ENCODE measurements at places on chromosomes 11 and 22.
A peak's percentile ranks its signal among the peaks of the same experiment; 100 is the strongest.

DNA sequence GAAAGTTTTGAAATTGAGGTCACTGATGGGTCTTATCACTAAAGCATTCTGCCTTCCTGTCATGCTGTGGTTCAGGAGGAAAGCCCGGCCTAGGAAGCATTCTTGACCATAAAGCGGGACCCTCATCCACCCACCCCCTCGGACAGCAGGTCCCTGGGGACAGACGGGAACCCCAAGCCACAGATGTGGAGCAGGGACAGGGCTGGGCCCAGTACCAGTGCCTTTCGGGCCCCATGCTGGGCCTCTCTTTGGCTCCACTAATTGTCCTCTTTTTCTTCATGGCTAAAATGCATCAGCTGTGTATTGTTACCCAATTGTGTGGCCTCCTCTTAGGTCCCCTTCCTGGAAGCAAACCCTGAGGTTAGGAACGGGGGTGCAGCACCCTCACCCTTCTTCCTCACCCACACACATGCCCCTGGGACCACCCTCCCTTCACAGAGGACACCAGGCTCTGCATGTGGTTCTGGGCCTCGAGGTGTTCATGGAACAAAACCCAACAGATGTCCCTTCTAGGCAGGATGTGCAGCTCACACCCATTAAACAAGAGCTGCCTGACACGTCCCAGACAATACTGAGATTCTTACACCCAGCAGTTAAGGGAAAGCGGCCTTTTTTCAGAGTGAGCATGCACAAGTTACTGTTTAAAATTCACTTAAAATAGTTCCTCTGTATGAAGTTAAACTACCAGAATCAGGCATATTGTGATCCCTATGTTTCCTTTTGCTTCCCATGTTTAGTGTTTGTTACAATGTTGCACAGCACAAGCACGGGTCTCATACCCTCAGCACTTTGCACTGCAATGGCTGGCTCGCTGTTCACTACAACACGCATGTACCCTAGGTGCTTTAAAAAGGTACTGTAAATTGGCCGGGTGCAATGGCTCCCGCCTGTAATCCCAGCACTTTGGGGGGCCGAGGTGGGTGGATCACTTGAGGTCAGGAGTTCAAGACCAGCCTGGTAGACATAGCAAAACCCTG lies 807.6 kb downstream of the BRD1 start:
- DNase-seq, result no peak

DNA sequence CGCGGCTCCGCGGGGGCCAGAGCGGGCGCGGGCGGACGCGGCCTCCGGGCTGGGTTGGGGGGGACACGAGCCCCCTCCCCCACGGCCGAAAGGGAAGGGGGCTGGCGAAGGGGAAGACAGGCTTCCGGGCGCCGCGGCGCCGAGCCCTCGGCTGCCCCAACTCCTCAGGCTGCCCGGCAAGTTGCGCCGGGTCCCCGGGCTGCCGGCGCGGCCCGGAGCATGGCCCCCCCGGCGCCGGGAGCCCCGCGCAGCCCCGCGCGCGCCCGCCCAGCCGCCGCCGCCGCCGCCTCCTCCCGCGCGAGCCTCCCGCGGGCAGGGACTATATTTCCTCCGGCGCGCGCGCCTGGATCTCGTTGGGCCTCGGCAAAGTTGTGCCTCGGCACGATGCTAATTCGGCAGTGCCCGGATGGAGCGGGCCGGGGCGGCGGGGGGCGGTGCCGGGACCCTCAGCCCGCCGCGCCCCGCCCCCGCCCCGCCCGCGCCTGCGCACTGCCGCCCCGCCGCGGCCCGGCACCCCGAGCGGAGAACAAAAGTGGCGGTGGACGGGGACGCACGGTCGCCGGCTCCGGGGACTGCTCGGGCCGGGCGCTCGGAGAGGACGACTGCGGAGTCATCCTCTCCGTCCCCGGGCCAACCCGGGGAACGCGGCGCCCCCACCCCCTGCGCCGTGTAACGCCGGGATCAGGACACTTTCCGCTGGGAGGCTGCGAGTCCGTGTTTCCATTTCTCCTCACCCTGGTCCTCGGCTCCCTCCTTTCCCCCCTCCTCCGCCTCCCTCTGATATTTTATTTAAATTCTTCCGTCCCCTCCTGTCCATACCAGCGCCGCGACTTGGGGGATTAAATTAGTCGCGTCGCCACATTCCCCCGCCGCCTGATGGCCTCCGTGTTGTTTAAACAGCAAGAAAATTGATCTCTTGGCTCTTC lies at the start of gene PHF21B:
Gene PHF21B, minus strand, starts transcription at position 400 of the 926 bp plus-strand sequence. CDS start 456 bp downstream, outside the sequence.
- DNase-seq, result peak; percentile 69

GRCh38 chr22:49251371-49251770 lies 576.3 kb downstream of the BRD1 start:
- DNase-seq, result no peak

GRCh38 chr11:71934213-71934612 lies 5.4 kb downstream of the RNF121 start:
- DNase-seq, result no peak

DNA sequence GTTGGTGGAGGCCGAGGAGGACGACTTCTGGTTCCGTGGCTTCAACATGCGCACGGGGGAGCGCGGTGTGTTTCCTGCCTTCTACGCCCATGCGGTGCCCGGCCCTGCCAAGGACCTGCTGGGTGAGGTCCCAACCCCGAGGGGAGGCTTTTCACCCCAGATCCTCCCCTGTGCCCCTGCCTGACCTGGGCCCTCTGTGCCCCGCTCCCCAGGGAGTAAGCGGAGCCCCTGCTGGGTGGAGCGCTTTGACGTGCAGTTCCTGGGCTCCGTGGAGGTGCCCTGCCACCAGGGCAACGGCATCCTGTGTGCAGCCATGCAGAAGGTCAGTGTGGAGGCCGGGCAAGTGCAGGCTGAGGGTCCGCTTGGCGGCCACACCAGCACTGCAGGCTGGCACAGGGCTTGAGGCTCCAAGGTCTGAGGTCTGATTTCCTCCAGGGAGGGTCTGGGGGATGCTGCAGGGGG lies 5.1 kb downstream of the MAPK8IP2 start:
- DNase-seq, result peak; percentile 33

GRCh38 chr11:103944251-103944940 lies 92.0 kb upstream of the DDI1 start:
- DNase-seq, result no peak

GRCh38 chr11:39236916-39237315 lies 2222.5 kb downstream of the LRRC4C start:
- DNase-seq, result no peak

DNA sequence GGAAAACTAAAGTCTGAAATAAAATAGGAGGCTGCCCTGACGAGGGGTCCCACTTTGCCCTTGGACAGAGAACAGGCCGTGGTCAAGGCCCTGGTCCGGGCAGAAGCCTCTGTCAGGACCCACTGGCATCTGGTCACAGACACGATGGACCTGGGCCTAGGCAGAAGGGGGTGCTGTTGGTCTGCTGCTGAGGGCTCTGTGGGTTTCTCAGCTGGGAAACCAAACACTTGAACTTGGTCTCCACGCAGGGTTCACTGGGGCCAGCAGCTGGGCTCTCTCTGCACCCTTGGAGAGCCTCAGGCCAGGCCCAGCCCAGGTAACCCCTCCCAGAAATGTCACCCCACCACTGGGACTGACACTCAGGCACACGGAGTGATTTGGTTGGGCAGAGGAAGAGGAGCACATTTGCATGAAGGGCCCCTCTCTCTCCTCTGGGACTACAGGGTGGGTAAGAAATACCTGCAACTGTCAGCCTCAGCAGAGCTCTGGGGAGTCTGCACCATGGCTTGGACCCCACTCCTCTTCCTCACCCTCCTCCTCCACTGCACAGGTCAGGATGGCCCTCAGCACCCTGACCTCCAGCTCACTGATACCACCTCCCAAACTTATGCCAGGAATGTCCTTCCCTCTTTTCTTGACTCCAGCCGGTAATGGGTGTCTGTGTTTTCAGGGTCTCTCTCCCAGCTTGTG lies 48.1 kb upstream of the TOP3B start:
- peak; percentile 71 for DNase-seq

- no peak for DNase-seq
Measured at GRCh38 chr11:79294845-79295731, 145.7 kb downstream of the TENM4 start.

DNA sequence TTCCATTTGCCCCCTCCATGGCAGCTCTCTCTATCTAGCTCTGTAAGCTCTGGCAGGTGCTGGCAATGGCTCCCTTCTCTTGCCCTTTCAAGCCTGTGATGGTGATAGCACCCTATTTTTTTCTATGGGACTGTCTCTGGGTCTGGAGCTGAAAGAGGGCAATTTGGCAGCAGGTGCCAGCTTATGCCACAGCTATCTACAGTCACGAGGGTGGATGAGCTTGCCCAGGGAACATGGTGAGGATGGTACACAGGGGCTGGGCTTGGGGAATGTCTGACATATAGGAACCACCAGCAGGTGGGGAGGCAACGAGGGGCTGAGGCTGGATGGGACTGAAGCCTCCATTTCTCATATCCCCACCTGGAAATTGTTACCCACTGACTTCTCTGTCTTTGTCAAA lies 175.4 kb upstream of the SYT13 start:
- DNase-seq, result no peak

- DNase-seq, result no peak
Measured at GRCh38 chr11:105142167-105142566, 2.6 kb upstream of the CARD18 start.

GRCh38 chr11:94741022-94741679 lies 27.0 kb upstream of the AMOTL1 start:
- DNase-seq, result peak; percentile 76

DNA sequence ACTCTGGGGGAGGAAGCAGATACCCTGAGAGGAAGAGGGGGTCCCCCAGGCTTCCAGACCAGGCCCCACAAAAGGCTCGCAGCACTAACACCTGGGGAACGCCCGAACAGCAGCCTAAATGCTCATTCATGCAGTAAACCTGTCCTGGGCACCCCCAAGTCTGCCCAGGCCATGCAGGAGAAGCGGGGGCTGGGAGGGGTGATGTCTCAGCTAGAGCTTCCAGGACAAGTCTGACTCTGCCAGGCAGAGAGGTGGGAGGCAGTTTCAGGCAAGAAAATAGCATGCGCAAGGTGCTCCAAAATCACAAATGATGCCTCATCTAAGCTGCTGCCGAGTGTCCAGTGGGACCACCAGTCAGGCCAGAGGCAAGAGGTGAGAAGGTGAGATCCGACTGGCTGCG lies 14.6 kb downstream of the CABP7 start:
- DNase-seq, result no peak

DNA sequence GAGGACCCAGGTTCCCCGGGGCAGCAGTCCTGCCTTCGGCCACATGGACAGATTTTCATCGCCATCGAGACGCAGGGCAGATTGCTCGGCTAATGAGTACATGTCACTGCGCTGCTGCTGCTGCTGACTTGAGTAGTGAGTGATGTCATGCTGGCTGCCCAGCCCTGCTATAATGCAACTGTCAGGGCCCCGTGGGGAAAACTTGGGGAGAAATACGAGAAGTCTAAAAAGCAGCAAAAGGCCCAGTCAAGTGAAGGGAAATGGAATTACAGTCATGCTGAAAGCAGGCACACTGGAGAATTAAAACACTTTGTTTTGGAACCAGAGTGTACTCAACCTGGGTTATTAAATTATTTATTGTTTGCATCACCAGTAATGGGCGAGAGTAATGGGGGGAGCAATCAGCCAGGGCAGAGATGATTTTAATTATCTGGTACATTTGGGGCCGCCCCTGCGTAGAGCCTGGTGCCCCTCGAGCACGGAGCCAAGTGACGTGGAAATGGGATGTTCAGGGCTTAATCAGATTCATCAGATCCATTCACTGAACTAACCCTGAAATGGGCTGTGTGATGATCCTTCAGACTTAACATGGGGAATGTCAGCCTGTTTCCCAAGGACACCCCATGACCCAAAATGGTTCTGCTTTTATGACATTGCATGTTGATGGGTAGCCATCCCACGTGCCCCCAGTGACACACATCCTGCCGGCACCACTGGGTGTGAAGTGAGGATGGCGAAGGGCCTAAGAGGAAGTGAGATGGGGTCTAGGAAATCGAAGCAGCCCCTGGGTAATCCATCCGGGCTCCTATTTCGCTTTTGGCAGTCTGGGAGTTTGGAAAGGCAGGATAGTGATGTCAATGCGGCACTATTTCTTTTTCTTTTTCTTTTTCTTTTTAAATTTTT lies 241.6 kb upstream of the CADM1 start:
- no peak for DNase-seq

GRCh38 chr11:67269401-67270255 lies 3.4 kb downstream of the GRK2 start:
- no peak for DNase-seq

- no peak for DNase-seq
Measured at GRCh38 chr11:105332171-105332570, 192.6 kb upstream of the CARD18 start.

GRCh38 chr11:121311373-121311772 lies 18.8 kb downstream of the SC5D start:
- DNase-seq, result no peak

DNA sequence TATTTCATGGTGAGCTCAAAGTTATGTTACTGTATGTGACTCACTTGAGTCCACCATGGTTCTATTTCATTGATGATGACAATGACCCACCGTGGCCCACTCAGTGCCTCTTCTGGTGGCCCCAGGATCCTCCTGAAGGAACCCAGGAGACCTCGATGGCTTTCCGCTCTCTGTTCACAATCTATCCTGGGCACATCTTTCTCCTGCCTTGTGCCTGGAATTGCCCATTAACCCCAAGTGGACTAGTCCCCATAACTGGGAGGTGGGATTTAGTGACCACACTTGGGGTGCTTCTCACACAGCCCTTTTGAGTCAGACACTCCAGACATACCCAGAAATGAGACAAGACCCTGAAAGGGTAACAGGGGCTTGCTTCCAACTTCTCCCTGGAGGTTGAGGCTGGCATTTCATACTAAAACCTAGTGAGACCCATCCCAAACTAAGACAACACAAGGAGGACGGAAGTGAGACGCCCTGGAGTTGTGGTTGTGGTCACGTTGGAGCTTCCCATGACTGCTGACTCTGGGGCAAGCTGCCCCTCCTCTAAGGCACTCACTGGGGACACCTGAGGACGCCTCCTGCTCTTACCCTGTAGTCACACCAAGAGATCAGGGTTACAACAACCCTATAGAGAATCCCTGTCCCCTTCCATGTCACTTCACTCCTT lies 22.1 kb downstream of the IGLL5 start:
- no peak for DNase-seq

DNA sequence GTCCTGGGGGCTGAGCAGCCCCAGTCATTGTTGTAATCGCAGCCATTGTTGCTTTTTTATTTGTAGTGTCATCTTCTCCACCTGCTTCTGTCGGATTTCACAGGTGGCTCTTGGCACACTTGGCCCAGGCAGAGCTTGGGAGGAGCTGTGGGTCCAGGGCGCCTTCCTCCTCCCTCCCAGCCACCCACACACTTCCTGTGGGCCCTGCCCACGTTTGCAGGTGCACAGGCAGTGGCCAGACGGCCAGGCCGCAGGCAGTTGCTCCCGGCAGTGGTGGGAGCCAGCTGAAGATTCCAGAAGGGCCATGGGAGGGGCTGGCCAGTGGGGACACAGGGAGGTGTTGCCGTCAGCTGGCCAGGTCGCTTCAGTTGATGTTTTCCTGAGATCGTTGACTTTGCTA lies 1191.9 kb downstream of the BRD1 start:
- no peak for DNase-seq

- DNase-seq, result no peak
Measured at GRCh38 chr22:31141551-31141950, 1.2 kb upstream of the PLA2G3 start.

DNA sequence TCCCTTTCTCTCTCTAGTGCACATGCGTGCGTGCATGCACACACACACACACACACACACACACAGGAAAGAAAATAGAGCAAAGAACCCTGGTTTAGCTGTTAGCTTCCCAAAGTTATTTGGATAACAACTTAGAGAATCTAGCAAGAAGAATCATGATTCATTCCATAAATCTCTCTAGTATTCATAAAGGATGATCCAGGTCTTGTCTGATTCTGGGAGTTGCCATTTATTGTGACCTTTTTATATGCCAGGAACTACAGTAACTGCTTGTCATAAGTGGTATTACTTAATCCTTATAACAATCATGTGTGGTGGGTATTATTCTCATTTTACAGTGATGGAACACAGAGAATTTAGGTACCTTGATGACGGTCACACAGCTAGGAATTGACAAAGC lies 141.5 kb upstream of the MTMR2 start:
- no peak for DNase-seq
